Jurkat, Clone E6-1 (cell line): ENCODE measurements at places on chromosomes 6 and 20.

DNA sequence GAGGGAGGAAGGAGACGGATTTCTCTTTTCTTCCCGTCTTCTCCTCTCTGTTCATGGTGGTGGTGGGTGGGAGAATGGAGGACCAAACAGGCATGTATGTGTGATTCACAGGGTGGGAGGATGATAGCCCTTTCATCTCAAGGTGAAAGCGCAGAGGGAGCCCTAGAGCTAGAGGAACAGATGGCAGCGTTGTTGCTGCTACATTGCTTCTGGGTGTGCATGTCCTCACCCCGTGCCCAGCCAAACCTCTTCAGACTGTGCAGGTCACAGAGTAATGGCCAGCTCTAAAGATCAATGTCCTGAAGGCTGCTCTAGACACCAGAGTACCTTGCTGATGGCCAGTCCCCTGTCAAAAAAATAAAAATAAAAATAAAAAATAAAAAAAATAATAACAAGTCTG lies 301.8 kb downstream of the TBC1D7 start:
- no peak for DNase-seq

GRCh38 chr6:130675072-130675471 lies 152.1 kb upstream of the SMLR1 start:
- no peak for DNase-seq

- DNase-seq = peak; percentile 37
Measured at GRCh38 chr6:106927531-106928398, 46.8 kb downstream of the CD24 start.

GRCh38 chr6:101832371-101832770 lies 438.9 kb downstream of the GRIK2 start:
- DNase-seq = no peak

DNA sequence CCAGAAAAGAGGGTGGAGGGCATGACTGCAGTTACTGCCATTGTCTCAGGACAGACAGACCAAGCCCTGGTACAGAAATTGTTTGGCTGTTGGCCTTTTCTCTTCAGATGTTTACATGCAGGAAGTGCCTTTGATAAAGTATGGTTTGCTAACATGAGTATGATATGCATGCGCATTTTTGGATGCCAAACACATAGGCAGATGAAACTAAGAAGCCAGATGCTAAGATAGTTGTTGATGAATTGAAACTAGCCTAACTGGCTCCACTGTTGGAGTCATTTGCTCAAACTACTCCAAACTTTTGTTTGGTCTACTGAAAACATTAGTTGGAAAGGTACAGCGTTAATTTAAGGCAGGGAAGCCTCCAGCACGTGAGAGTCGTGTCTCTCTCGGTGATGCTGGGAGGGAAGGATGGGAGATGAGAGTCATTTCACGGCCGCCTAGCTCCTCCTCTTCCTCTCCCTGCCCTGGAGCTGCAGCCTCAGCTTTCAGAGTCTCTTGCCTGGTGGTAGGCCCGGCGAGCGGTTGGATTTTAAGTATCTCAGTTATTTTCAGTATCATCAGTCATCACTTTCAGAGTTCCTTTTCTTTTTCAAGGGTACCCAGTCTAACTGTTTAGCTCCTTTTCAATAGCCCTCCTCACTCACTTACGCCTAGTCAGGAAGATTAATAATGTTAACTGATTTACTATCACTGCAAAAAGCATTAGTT lies 29.7 kb downstream of the RREB1 start:
- peak; percentile 73 for DNase-seq

GRCh38 chr6:105560611-105561066 lies 157.8 kb upstream of the PREP start:
- DNase-seq = no peak

GRCh38 chr20:15851576-15852215 lies 721.6 kb downstream of the KIF16B start:
- no peak for DNase-seq

DNA sequence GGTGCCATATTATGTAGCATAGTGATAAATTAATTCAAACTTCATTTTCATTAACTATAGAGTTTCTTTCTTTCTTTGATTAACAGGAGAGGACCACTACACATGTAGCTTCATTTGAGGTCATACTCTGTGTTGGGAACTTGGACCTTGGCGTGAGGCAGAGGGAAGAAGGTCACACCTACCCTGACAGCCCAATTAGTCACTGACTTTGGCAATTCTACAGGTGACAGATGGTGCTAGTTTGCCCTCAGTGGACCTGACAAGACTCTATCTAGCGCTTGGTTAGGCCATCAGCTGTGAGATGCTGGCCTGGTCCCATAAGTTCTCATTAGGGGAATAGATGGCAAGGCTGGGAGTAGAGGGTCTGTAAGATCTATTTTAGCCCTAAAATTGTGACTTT lies 14.2 kb downstream of the SLX4IP start:
- no peak for DNase-seq
